ENCODE measurements at places on chromosomes 2 and 18.

GRCh38 chr18:10142496-10143160 lies 228.8 kb downstream of the VAPA start:
- DNase-seq = no peak

- no peak for DNase-seq
Observed at GRCh38 chr2:57796527-57796926, 250.1 kb upstream of the VRK2 start.

GRCh38 chr2:119836455-119837142 lies 76.9 kb downstream of the PTPN4 start:
- no peak for DNase-seq

GRCh38 chr2:241724259-241724974 lies 10.0 kb upstream of the D2HGDH start:
- no peak for DNase-seq

GRCh38 chr2:5064687-5065086 lies 627.5 kb upstream of the SOX11 start:
- no peak for DNase-seq

DNA sequence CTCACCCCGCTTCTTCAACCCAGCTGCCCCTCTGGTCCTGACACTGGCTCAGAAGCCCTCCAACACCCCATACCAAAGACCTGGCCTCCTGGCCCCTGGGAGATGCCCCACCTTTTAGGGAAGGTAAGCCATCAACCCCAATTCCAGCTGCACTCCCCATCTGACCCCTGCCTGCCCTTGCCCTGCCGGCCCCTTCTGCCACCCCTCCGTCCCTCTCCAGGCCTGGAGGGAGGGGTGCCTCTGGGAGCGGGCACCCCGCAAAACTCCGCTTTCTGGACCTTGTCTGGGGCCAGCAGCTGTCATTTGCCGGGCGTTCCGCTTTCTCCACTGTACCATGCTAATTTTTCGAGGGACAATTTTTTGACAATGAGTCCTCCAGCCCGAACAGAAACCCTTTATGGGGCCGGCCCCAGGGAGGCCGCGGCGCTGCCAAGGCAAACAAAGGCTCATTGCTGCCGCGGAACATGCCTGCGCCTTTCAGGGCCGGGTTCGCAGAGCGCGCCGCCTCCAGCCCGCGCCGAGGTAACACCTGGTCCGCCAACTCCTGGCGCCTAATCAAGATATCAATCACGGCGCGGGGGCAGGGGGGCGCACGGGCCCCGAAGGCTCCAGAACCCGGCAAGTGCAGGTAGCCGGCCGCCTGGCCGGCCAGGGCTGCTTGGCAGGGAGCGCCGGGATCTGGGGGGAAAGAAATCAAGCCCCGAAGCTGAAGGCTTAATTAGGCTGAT lies 96.0 kb downstream of the INHBB start:
- DNase-seq = peak; percentile 71
